ENCODE measurements at places on chromosomes 4 and X. TPM values are rescaled to one million over a fixed set of nuclear protein-coding genes. Genes with fewer than 3 reads are reported as not detected.

GRCh38 chr4:122591196-122591595 lies 29.7 kb downstream of the IL21 start:
- no peak for DNase-seq

DNA sequence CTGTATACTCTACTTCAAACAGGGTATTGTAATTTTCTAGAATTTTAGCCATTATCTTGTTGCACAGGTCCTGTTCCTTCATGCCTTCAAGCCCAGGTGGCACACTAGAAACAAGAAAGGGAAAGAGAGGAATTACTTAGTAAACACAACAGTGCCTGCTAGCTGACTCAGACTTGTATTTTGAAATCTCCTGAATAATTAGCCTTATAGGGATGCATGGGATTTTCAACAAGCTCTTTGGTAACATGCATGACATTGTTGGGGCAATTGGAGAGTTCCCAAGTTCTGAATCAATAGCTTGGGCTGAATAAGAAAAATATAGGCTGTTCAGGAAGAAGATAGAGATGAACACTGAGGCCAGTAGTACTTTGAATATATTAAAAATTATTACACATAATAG lies 118.8 kb downstream of the FAM13A start:
- DNase-seq = no peak

DNA sequence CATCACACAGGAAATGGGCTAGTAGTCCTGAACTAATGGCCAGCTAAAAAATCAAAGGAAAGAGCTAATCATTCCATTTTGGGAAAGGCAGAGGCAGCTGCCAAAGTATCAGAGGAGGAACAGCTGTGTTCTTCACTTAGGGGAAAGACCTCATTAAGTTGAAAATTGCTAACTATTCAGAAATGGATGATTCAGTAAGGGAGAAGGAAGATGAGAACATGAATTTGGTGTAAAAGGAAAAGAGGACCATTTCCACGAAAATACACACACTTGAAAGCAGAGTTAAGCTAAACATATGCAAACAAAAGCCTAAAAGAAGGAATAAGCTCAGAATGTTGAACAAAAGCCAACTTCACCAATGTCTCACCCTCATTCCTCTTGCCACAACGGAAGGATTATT lies 90.4 kb downstream of the PCDH19 start:
- DNase-seq = no peak

DNA sequence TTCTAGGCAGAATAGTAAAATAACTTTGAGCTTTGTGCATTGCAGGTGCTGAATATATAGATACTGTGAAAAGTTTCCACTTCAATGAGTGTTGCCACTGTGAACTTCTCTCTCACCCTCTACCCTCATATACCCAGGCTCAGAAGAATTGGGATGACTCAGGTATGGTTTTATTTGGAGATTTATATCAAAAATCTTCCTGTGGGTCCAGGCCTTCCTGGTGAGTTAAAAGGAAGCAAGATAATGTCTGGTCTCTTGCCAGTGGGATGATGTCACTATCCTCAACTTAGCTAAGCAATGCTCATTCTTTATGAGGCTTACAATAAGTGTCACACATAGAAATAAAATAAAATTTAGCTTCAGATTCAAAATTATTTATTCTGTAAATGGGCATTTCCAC lies 153.3 kb upstream of the TENT5D start:
- DNase-seq = no peak

- no peak for DNase-seq
Observed at GRCh38 chrX:13008189-13008533, 33.3 kb downstream of the TMSB4X start.

The VMA21 gene
- 22.9 TPM for total RNA-seq

The ASB5 gene
- not detected for total RNA-seq

The TRIM61 gene
- not detected for total RNA-seq

GRCh38 chr4:109032671-109033070 lies 269.8 kb downstream of the COL25A1 start:
- DNase-seq = no peak

DNA sequence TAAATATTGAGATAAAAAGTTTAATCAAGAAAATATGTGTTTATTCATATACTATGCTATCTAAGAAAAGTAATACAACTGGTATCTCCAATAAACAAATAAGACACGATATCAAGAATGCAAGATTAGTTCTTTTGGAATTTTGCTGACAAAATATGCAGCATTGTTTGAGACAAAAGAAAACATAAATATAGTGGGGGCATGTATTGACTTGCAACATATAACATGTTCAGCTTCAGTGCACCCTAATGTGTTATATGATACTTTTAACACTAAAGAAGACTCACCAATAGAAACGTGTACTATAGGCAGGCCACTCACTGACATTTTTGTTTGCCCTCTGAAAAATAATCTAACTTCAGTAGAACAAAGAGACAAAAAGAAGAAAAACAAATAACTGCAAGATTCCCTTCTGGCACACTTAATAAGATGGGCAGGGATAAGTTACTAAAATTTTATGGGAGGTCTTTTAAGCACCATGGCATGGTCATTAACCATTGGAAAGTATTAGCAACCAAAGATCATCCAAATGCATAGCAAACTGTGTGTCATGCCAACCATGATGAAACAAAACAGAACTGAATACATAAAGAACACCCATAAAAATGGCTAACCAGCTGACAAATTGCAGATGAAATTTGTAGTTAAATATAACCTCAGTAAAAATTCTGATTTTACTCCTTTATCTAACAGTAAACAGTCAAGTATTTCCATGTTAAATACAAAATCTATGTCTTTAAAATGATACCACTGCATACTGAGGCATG lies 447.9 kb upstream of the FAM241A start:
- no peak for DNase-seq

The LEF1 gene
- 319 TPM for total RNA-seq

DNA sequence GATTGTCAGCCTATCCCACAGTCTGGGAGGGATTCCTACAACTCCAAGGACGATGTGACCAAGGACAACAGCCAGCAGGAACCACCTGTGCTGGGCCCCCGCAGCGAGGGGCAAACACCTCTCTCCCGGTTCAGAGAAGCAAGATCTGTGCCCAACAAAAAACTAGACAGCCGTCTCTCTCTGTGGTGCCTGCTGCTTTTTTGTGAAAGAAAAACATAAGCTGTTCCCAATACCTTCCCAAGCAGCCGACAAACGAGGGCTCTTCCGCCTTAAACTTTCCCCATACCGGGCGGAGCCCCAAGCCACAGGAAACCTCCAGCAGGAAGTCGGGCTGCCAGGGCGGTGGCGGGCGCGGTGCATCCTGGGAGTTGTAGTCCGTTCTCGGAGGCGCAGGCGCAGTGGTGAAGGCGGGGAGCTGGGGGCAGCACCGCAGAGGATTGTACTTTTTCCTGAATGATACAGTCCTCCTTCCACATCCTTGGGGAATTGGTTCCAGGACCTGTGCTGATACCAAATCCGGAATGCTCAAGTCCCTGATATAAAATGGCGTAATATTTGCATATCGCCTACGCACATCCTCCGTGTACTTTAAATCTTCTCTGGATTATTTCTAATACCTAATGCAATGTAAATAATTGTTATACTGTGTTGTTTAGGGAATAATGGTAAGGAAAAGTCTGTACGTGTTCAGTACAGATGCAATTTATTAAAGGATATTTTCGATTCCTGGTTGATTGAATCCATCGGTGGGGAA lies 63.1 kb upstream of the IRF2 start:
- peak; percentile 89 for DNase-seq

DNA sequence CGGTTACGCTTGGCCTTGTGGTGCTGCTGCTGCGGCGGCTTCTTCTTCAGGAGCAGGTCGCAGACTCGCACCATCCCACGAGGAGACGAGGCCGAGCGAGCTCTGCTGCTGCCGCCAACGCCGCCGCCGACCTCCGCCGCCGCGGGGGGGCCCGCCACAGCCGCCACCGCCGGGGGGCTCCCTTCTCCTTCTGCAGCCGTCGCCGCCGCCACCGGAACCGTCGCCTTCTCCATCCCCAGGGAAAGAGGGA lies 237 bp downstream of the ANKRD17 start:
- DNase-seq = no peak

The LDB2 gene
- total RNA-seq = not detected

GRCh38 chr4:184355111-184355604 lies 119.2 kb downstream of the IRF2 start:
- DNase-seq = no peak

The TMPRSS11B gene
- not detected for total RNA-seq

- no peak for DNase-seq
Observed at GRCh38 chrX:76802708-76803107, 375.2 kb downstream of the MAGEE1 start.

The DNAAF6 gene
- not detected for total RNA-seq
